ENCODE measurements at places on chromosomes 4 and X.
A peak's percentile ranks its signal among the peaks of the same experiment; 100 is the strongest.

DNA sequence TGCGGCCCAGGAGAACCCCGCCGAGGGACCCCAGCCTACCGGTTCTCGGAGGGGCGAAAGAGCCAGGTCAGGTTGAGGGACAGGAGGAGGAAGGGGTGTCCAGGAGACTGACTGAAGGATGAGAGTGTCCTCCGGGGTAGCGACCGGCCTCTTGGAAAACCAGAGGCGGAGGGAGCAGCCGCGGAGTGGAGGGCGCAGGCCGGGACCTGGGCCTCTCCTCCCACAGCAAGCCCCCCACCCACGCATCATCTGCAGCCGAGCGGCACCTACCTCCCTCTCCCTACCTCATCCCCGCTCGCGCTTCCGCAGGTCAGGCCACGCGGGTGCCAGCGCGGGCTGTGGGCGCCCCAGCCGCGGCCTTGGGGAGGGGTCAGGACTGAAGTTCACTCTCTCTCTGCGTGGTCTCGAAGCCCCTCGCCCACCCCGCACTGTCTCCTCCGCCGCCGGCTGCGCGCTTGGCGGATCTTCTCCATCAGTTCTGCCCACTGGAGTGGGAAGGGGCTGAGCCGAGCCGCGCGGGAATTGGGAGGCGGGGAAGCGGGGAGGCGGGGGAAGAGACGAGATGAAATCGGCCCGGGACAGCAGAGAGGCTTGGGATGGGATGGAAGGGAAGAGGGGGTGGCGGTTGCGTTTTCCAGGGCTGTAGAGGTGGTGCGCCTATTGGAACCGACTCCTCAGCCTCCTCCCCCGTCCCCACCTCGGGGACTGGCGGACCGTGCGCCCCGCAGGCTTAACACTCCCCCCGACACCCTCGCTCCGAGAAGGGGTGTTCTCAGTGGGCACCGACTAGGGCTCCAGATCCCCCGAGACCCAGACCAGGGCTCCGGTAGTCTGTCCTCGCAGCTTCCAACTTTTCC lies 1.8 kb downstream of the NLGN4X start:
- DNase-seq, result no peak

DNA sequence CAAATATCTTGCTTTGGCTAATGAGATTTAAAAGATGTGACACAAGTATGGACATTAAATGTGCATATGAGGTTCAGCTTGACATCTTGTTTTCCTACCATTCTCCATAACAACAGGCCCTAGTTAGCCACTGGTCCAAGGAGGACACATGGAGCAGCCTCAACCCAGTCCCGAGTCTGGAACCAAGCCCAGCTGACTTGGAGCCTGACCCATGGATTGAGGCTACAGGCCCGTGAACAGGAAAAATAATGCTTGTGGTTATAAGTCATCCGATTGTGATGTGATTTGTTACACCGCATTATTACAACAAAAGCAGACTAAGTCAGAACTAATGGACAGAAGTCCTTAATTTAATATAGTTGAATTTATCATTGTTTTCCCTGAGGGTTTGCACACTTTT lies 123.2 kb upstream of the BANK1 start:
- DNase-seq, result peak; percentile 2

DNA sequence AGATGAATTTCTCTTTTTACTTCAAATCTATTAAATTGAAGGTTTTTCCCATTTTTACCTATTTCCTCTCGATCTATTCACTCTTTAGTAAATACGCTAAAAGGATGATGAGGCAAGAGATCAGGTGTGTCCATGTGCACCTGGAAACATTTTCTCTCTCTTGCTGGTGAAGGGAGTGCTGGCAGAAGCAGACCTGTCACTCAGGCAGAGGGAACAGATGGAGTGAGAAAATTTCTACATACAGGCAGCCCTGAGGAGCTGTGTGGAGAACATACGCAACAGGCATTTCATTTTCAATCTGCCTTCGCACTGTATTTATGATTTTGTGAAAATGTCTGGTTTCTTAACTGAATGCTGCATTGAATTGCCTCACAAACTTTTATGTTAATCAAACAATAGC lies 249.5 kb downstream of the GPM6A start:
- DNase-seq, result no peak

DNA sequence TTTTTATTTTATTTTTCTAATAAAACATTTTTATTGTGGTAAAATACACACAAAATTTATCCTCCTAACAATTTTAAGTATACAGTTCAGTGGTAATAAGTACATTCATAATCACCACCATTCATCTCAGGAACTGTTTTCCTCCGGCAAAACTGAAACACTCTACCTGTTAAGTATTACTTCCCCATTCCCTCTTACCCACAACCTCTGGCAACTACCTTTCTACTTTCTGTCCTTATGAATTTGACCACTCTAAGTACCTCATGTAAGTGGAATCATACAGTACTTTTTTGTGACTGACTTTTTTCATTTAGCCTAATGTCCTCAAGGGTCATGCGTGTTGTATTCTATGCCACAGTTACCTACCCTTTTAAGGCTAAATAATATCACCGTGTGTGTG lies 21.1 kb upstream of the HSFX4 start:
- DNase-seq, result no peak

- no peak for DNase-seq
Observed at GRCh38 chrX:48848847-48849246, 13.4 kb upstream of the PCSK1N start.
